NCI-H2081 (cell line): ENCODE measurements at places on chromosomes 1 and 21.

DNA sequence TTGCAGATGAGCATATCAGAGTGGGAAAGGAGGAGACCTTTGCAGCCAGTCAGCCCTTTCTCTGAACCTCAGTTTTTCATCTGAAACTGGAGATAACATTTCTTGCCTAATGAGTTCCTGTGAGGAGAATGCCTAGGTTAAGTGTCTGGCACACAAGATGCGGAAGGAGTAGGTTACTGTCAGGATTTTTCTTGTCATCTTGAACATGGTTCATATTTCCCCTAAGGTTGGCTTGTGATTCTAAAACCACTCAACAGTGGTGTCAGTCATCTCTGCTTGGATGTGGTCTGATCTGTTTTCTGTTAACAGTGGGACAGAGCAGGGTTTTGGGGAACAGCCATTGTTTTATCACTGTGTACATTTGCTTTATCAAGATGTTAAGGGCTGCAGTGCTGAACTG is 70.6 kb downstream of the TGFB2 start:
- no peak for DNase-seq

- DNase-seq = no peak
Observed at GRCh38 chr1:222031318-222031717, 289.4 kb upstream of the DUSP10 start.

DNA sequence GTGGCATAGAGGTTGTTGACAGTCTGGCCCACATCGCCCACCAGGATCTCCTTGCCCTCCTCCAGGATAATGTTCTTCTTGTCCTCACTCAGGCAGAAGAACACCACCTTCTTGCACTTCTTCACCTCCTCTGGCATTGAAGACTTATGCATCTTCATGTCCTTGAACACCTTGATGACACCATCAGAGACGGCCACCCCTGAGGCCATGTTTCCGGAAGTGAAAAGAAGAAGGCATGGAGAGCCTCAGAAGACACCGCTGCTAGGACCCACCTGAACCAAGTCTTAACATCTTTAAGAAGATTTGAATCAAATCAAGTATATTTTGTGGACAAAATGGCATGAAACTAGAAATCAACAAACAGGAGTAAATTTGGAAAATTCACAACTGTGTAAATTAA is 56.2 kb downstream of the C1orf185 start:
- no peak for DNase-seq

- DNase-seq = no peak
Observed at GRCh38 chr1:65323246-65323645, 13.9 kb downstream of the DNAJC6 start.

- no peak for DNase-seq
Observed at GRCh38 chr1:217140041-217140901, 417.0 kb upstream of the ESRRG start.
